ENCODE measurements at places on chromosomes 7 and 10.

DNA sequence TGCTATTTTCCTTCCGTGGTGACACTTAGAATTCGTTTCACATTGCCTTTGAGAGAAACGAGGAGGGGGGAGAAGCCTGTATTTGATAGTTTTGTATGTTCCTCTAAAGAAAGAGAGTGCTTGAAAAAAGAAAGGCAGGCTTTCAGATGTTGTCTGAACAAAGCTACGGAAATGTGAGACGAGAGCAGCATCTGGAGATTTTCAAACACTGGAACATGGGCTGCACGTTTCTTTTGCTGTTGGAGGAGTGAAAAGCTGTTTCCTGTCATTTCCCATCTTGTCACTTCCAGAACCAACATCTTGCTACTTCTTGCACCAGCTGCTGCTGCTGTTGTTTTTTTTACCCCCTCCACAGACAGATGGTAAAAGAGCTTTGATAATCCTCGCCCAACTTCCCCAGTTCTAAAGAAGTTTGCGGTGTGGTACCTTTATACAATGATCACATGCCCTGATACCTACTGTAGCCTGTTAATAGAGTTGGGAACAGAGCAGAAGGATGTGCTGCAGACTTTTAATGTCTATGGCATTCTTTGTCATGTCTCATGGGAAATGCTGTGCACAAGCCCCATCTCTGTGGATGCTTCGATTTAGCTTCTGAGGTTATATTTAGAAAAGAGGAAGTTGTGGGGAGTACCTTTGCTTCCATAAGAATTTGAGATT lies 408.1 kb downstream of the AUTS2 start:
- no peak for DNase-seq

- no peak for DNase-seq
These were observed 2.0 kb downstream of the ANKRD2 start for GRCh38 chr10:97574374-97575126.

GRCh38 chr7:142872106-142872675 lies 13.4 kb downstream of the TRPV6 start:
- DNase-seq: no peak

DNA sequence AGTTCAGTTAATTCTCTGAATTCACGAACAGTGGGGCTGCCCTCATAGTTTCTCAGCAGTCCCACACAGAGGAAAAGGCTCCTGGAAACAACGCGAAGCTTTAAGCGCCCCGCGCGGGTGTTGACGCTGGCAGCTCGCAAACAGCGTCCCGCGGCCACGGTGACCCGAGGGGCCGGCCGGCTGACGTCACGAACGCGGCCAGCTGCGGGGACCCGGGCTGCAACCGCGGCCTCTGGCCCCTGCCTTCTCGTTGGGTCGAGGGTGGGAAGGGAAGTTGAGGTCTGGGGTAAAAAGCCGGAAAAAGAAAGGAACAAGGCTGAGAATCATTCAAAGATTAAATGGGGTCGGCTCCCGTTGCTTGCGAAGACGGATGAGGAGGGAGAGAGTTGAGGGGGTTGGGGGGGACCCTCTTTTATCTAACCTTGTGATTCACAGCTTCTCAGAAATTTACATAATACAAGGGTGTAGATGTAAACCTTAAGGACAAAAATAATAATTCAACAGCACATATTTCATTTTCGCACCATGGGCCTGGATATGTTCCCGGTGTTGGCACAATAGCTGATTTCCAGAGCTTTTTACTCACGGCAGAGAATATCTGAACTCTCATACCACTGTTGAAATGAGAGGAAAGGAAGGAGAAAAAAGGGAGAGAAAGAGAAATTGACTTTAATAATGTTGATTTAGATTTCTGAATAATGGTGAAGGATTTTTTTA lies 7.3 kb upstream of the FEZF1 start:
- DNase-seq: no peak

DNA sequence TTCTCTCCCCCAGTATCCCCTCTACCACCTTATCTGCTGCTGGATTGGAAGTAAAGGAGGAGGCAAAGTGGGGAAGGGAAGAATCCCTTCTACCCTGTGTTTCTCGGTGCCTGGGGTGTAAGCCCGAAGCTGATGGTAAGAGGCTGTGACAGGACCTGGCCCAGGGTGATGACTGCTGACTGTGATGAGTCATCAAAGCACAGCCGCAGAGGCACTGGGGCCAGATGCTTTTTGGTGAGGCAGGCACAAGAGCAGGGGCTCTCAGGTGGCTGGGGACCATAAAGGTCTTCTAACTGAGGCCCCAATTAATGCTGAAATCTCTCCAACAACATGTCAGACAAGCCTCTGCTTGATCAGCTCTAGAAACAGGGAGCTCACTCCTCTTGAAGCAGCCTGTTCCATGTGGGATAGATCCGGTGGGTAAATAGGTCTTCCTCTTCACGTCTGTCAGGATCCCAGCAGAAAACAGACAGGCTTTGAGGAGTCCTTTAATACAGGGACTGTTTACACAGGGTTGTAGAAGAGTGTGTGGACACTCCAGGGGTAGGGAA lies 86.1 kb upstream of the PCBD1 start:
- no peak for DNase-seq

- no peak for DNase-seq
These were observed 135.8 kb downstream of the JAZF1 start for GRCh38 chr7:28044825-28045224.

- no peak for DNase-seq
These were observed 18.6 kb upstream of the YWHAG start for GRCh38 chr7:76377186-76377918.

GRCh38 chr10:107409522-107409921 lies 245.0 kb upstream of the SORCS1 start:
- DNase-seq: no peak

DNA sequence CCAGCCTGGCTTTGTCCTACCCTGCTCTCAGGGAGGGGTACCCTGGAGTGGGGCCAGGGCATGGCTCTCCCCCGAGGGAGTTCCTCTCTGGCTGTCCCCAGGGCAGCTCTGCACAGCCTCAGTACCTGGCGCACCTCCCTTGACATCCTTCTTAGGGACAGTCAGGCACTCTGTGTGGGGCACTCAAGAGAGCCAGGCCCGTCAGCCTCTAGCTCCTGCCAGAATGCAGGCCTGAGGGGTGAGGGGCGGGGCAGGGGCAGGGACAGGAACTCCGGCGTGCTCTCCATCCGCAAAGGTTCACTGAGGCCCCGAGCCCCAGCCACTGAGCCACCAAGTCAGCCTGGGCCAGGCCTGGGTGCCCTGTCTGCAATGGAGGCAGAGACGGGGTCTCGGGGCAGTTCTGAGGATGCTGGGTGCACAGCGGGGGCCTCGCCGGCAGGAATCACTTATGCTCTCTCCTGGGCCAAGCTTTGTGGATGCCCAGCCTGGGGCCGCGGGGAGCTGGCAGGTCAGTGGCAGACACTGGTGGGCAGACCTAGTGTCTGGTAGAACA lies 10.1 kb downstream of the LIMK1 start:
- DNase-seq: no peak

GRCh38 chr10:50470345-50470744 lies 153.4 kb downstream of the SGMS1 start:
- no peak for DNase-seq

- no peak for DNase-seq
These were observed 4.2 kb upstream of the ACSL5 start for GRCh38 chr10:112369495-112370423.

DNA sequence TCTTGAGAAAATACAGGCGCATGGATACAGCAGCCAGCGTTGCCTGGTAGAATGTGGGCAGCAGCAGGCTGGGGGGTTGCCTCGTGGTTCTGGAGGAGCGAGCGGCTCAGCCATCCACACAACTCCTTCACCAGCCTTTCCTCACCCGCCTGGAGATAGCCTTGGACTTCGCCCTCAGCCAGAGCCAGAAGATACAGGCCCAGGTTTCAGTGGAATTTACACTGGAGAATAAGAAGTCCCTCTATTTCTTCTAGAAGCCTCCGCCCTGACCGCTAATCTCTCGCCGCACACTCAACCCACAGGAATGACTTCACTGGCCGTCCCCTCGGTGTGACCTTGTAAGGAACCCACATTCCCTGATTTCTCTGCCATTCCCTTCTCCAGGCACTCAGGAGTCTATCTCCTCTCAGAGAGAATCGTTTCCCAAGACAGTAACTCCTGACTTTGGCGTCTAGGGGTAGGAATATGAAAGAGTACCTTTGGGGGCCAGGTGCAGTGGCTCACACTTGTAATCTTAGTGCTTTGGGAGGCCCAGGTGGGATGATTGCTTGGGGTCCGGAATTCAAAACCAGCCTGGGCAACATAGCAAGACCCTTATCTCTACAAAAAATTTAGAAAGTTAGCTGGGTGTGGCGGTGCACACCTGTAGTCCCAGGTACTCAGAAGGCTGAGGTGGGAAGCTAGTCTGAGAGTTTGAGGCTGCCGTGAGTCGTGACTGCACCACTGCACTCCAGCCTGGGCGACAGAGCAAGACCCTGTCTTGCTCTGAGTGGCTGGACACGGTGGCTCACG lies 52.0 kb upstream of the ECHDC3 start:
- no peak for DNase-seq

GRCh38 chr7:47153058-47153457 lies 428.9 kb downstream of the TNS3 start:
- DNase-seq: no peak

- no peak for DNase-seq
These were observed 132.3 kb upstream of the PLXDC2 start for GRCh38 chr10:19683960-19684359.

- no peak for DNase-seq
These were observed 44.0 kb upstream of the NPVF start for GRCh38 chr7:25272265-25272664.

DNA sequence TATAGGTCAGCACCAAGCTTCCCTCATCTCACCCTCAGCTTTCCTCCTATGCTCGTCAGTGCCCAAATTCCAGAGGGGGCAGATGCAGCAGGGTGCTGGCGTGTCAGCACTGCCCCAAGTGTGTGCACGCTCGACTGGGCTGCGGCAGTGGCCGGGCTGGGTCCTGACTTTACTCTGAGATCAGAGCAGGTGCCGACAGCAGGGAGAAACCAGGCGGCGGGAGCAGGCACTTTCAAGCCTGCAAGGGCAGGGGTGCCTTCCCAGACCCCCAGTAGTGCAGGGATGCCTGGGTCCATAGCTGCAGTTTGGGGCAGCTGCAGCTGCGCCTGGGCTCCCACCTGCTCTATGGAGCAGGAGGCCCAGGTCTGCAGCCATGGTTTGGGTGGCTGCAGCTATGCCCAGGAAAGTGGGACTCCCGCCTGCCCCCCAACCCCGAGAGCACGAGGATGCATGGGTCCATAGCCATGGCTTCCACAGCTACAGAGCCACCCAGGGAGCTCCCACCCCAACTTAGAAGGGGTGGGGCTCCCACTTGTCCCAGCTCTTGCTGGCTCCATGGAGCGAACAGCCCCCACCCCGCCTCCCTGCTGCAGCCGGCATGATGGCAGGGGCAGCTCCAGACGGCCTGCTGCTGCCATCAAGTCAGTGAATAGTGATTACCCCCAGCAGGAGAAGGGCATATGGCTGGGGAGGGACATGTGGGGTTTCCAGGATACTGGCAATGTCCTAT lies 199.2 kb upstream of the KMT2E start:
- no peak for DNase-seq

DNA sequence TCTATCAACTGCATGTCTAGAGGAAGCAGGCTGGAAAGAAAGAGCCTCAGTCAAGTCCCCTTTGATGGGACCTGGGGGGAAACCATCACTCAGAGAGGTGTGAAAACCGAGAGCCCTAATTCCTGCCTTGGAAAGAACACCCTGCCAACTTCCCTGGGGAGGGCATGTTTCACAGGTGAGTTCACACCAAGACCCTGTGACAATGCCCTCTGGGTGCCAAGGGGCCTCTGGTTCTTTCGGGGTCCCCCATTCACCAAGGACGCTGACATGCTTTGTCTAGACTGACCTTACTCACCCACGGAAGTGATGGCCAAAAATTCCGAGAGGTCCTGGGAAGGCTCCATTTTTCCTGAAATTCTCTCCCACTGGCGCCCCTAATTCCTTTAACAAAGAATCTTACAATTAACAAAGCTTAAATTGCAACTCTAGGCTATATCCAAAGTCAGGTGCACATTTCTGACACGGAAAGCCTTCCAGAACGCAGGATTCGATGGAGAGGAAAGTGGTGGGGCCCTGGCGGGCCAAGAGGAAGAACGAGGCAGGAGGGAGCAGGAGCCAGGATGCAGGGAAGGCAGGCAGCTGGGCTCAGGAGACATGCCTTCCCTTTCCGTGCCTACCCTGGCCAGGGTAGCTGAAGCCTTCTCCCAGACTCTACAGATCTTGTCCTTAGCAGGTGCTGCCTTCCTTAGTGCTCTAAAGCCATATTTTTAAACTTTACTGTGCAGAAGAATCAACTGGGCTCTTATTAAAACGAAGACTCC lies 23.7 kb downstream of the VSTM4 start:
- DNase-seq: no peak

- DNase-seq: no peak
These were observed 274.4 kb upstream of the SEMA3A start for GRCh38 chr7:84469034-84469433.

- DNase-seq: no peak
These were observed 683.1 kb upstream of the POM121L12 start for GRCh38 chr7:52352013-52352981.

GRCh38 chr10:130758529-130758928 lies 553.0 kb downstream of the TCERG1L start:
- no peak for DNase-seq

DNA sequence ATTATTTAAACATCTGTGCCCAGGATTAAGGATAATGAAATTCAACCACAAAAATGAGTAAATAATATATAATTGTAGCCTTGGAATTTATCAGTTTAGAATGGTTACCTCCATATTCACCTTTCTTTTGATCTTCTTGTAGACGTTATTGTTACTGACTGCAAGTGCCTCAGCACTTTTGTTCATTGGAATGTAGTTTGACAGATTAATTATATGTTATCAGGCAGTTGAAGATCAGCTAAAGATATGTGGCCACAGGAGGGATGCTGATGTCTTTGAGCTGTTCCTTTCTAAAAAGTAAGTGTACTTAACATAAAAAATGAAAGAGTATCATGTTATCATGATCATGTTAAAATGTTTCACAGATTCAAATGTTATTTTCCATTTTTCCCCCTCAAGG lies 5.6 kb downstream of the LRRC72 start:
- no peak for DNase-seq

DNA sequence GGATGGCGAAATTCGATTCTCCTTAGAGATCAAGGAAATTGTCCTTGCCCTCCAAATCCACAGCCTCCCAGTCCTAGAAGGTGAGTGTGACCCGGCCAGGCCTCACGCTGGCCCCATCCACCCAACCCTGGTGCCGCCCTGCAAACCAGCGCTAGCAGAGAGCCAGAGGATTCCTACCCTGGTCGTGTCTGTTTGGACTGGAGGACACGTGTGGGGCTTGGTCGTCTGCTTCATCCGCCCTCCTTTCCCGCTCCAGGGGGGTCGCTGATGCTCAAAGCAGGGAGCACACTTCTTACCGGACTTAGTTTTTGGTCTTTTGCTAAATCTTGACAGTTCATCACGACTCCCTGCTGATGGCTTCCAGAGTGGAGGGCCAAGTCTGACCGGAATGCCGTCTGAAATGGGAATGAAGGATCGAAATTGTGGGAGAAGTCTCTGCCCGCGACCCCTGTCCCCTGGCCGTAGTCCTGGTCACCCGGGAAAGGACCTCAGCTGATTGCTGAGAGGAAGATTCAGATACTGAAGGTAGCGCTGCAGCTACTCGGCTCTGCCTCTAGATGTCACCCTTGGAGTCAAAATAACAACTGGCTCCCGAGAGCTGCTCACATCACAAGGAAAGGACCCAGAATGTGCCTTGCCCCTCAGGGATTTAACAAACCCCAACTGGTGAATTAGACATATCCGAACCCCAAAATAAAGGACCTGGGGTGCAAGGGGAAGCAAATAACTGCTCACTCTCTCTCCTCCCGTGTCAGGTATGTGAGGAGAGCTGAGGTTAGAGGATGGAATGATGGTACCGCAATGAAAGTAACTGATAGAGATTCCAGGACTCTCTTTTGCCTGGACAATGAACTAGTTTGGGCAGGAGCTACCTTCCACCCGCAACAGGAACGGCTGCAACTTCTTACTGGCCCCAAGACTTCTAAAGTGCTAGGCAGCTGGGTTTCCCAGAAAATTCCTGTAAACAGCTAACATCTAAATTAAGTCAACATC lies 23.5 kb upstream of the ORC5 start:
- no peak for DNase-seq

Measured in stimulated activated CD4-positive, alpha-beta T cell treated with anti-CD3 and anti-CD28 coated beads, Interleukin-1b, Interleukin-23, amount 100 ng/mL, for 1 hour (primary cell).